Activated naive CD8-positive, alpha-beta T cell treated with anti-CD3 and anti-CD28 coated beads, Interleukin-2, amount 50 U/mL, for 16 hours (primary cell): ENCODE measurements at places on chromosomes 2 and 18.

GRCh38 chr18:68817584-68817983 lies 19.7 kb downstream of the CCDC102B start:
- DNase-seq = no peak

DNA sequence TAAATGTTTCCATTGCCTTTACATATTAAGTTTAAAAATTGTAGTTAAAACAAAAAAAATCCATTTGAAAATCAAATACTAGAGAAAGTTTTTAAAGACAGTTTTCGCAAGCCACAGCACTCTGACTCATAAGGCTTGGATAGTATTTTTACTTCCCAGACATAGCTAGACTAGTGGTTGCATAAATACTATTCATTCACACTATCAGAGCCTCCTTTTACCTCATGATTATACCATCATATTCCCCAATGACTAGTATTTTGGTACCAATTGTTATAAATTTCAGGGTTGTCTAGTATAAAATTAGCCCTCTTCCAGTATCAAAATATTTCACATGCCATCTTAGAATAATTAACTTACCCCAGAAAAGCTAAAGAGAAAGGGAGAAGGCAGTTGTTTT lies 393.5 kb downstream of the ERBB4 start:
- no peak for DNase-seq

DNA sequence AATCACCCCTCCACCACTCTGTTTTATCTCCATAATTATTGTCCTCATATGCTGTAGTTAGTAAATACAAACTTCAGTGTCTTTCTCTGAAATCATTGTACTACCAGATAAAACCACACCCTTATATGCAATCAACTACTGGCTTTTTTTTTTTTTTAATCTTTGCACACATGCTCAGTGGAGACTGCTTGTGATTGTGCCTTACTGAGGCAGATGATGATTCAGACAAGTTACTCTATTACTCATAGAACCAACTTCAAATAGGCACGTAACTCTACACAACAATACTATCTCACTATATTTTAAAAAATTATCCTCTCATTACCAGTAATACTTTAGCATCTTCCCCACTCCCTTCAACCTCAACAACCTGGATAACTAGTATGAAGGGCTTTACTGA lies 1278.4 kb upstream of the PIK3C3 start:
- DNase-seq = no peak

- no peak for DNase-seq
Observed at GRCh38 chr2:118633371-118634018, 214.0 kb downstream of the EN1 start.

- no peak for DNase-seq
Observed at GRCh38 chr2:16386031-16386430, 279.6 kb downstream of the CYRIA start.

DNA sequence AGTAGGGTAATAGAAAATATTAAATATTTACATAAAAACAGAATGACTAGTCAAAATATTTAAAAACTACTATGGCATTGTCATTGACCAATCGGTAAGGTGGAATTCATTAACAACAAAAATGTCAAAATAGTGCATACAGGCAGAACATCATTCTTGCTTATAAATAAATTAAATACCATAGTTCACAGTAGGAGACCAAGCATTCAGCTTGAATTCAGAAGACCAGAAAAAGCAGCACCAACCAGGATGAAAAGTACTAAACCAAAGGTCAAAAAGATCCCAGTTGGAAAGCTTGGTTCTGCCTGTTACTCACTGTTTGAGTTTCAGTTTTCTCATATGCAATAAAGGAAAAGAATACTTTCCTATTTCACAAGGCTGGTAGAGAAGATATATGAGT lies 244.3 kb downstream of the OSR1 start:
- DNase-seq = no peak

GRCh38 chr2:182447863-182448262 lies 21.0 kb upstream of the PDE1A start:
- DNase-seq = no peak

GRCh38 chr2:109376115-109376514 lies 237.7 kb downstream of the SEPTIN10 start:
- DNase-seq = no peak

GRCh38 chr2:69535817-69536241 lies 98.6 kb upstream of the NFU1 start:
- DNase-seq = no peak

DNA sequence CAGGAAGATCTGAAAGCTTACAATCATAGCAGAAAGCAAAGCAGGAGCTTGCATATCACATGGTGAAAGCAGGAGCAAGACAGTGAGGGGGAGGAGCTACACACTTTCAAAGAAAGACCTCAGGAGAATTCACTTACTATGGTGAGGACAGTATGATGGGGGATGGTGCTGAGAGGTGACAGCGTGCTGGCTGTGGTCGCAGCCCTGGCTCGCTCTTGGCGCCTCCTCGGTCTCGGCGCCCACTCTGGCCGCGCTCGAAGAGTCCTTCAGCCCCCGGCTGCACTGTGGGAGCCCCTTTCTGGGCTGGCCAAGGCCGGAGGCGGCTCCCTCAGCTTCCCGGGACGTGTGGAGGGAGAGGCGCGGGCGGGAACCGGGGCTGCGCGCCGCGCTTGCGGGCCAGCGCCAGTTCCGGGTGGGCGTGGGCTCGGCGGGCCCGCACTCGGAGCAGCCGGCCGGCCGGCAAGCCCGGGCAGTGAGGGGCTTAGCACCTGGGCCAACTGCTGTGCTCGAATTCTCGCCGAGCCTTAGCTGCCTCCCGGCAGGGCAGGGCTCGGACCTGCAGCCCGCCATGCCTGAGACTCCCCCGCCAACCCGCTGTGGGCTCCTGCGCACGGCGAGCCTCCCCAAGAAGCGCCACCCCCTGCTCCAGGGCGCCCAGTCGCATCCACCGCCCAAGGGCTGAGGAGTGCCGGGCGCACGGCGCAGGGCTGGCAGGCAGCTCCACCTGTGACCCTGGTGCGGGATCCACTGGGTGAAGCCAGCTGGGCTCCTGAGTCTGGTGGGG lies 131.9 kb upstream of the SPATS2L start:
- DNase-seq = no peak
